ENCODE measurements at places on chromosomes 7 and 10. TPM values are rescaled to one million over a fixed set of nuclear protein-coding genes. Genes with fewer than 3 reads are reported as not detected.
A peak's percentile ranks its signal among the peaks of the same experiment; 100 is the strongest.

DNA sequence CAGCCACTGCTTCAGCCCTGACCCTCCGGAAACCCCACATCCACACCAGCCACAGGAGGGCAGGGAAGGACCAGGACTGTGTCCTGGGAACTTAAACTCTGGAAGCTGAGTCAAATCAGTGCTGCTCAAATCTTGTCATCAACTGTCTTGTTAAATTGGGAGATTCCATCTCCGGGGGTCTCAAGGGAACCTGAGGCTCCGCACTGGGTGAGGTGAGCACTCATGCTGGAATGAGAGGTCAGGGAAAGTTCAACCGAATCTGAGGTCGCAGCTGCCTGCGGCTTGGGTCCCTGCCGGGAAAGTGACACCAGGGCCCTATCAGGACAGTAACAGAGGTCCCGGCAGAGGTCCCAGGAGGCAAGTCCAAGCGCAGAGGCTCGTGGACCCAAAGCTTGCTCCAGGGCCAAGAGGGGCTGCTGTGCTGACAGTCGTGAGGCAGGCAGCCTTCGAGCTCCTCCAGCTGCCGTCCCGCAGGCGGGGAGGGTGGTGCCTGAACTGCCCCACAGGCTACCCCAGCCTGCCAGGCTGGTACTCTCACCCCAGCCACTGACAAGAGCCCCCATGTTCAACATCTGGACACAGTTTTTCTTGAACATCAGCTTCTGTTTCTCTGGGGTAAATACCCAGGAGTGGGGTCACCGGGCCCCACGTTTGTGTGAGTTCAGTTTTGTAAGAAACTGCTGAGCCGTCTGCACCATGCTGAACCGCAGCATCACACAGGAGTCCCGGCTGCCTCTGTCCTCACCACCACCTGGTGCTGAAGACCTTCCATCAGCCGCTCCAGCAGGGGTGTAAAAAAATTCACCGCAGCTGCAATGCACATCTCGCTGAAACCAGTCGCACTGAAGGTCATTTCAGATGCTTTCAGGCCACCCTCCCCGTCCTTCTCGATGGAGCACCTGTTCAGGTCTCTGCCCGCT, 101.0 kb downstream of the DIP2C start:
- peak overlapping the region; percentile 75 for H3K27ac ChIP-seq
- H3K36me3 ChIP-seq, result peaks cover 2% of the 10 kb centered on the region
- H3K27me3 ChIP-seq, result no peaks in the 10 kb centered on the region
- peaks cover 40% of the 10 kb centered on the region for H3K4me1 ChIP-seq
- no peak for DNase-seq

- no peaks in the 10 kb centered on the region for H3K36me3 ChIP-seq
- H3K4me3 ChIP-seq, result no peak overlapping the region
- DNase-seq, result no peak
- no peaks in the 10 kb centered on the region for H3K27me3 ChIP-seq
Measured at GRCh38 chr7:130091999-130092398, 21.7 kb downstream of the KLHDC10 start.

DNA sequence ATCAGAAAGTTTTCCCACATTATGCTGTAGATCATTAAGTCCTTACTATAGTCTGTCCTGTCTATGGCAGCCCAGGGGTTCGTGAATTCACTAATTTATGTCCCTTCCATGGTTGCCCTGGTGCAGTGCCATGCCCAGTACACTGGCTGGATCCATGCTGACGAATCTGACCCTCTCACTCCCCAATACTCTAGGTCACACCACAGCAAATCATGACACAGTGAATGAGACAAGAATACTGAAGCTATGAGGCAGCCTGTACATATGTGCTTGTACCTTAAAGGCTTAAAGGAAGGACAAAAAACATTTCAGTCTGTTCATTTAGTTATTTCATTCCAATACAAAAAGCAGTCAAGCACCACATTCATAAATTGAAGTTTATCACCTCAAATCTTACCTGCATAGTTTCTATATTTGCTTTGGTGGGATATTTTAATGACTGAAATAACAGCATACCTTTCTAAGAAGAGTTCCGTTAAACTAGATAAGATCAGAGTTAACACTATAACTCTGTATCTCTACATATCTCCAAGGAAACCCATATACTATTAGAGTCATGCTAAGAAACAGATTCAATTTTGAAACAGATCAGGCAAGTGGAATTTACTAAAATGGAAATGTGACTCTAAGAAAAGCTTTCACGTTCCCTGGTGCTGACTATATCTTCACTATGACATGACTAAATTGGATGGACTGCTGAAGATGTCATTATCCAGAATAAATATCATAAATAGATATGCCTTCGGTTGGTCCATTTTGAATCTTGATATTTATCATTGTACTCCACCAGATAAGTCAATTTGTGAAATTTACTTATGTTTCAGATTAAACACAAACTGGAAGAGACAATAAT, 36.7 kb downstream of the OSBPL3 start:
- no peaks in the 10 kb centered on the region for H3K36me3 ChIP-seq
- no peaks in the 10 kb centered on the region for H3K4me1 ChIP-seq
- H3K4me3 ChIP-seq, result no peak overlapping the region
- H3K27me3 ChIP-seq, result no peaks in the 10 kb centered on the region
- no peak for DNase-seq

GRCh38 chr7:30322271-30323005, 38.0 kb downstream of the ZNRF2 start:
- H3K36me3 ChIP-seq, result peaks cover 3% of the 10 kb centered on the region
- H3K27ac ChIP-seq, result peak overlapping the region; percentile 13
- peaks cover 17% of the 10 kb centered on the region for H3K4me1 ChIP-seq
- DNase-seq, result no peak
- no peak overlapping the region for H3K4me3 ChIP-seq

The PAPSS2 gene
- total RNA-seq, result 21.9 TPM

- peaks cover 14% of the 10 kb centered on the region for H3K36me3 ChIP-seq
- H3K27ac ChIP-seq, result no peak overlapping the region
- no peak for DNase-seq
- H3K27me3 ChIP-seq, result no peaks in the 10 kb centered on the region
- H3K4me3 ChIP-seq, result no peak overlapping the region
Measured at GRCh38 chr7:152086513-152086912, 61.0 kb downstream of the GALNT11 start.

GRCh38 chr7:128928882-128929788, 8.6 kb upstream of the IRF5 start:
- H3K4me3 ChIP-seq, result no peak overlapping the region
- peaks cover 24% of the 10 kb centered on the region for H3K27me3 ChIP-seq
- no peak overlapping the region for H3K27ac ChIP-seq
- H3K4me1 ChIP-seq, result no peaks in the 10 kb centered on the region
- no peak for DNase-seq

DNA sequence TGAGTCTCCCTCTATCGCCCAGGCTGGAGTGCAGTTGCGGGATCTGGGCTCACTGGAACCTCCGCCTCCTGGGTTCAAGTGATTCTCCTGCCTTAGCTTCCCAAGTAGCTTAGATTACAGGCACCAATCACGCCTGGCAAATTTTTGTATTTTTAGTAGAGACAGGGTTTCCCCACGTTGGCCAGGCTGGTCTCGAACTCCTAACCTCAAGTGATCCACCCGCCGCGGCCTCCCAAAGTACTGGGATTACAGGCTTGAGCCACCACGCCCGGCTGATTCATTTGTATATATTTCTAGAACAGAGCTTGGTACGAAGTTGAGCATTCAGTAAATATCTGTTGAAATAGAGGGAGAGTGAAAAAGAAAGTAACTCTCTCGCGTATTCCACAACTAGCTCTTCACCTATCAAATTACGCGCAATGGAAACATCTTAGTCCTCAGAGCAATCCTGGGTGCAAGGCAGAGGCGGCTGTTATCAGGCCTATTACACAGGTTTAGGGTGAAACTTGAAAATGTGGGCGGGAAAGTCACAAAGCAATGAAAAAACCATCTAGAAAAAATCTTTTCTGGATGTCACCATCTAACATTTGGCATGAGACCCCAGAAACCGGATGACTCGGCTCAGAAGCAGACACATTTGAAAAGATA, 707 bp upstream of the GHITM start:
- peaks cover 13% of the 10 kb centered on the region for H3K36me3 ChIP-seq
- peak overlapping the region; percentile 91 for H3K4me3 ChIP-seq
- peak overlapping the region; percentile 96 for H3K27ac ChIP-seq
- H3K27me3 ChIP-seq, result peaks cover 23% of the 10 kb centered on the region

DNA sequence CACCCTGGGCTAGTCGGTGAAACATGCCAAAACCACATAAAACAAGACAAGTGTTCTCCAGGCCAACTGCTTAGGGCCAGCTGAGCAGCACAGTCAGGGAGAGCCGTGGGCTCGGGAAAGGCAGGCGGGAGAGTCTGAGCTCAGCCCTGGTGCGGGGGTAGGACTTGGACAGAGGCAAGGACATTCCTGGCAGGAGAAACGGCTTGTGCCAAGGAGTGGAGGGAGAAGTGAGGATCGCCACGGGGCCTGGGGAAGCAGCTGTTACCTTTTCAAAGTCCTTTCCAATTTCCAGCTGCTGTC, 4.2 kb downstream of the ELN start:
- no peaks in the 10 kb centered on the region for H3K36me3 ChIP-seq
- H3K27ac ChIP-seq, result peak overlapping the region; percentile 74

- H3K36me3 ChIP-seq, result no peaks in the 10 kb centered on the region
- no peaks in the 10 kb centered on the region for H3K27me3 ChIP-seq
- peak overlapping the region; percentile 33 for H3K27ac ChIP-seq
- no peak overlapping the region for H3K4me3 ChIP-seq
Measured at GRCh38 chr10:114393482-114393881, 10.8 kb downstream of the AFAP1L2 start.

DNA sequence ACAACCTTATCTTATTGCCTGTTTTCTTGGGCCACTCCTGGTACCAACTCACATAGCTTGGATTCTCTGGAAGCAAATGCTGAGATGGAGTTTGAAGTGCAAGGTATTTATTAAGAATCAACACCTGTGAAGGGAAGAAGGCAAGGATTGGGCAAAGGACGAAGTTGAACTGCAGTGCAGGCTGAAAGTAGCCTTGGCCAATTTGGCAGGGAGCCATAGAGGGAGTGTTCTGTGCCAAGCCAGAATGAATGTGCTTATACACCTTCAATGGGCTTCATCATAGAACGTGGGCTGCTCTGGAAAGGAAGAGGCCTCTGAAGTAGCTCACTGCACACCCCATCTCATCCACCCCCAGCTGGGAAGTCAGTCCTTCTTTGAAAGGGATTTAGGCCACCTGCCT, 79.8 kb upstream of the IFRD1 start:
- no peaks in the 10 kb centered on the region for H3K27me3 ChIP-seq
- peaks cover 9% of the 10 kb centered on the region for H3K4me1 ChIP-seq
- no peak overlapping the region for H3K4me3 ChIP-seq
- H3K36me3 ChIP-seq, result no peaks in the 10 kb centered on the region
- no peak for DNase-seq

GRCh38 chr7:28405662-28406061, 6.7 kb upstream of the CREB5 start:
- no peaks in the 10 kb centered on the region for H3K36me3 ChIP-seq
- H3K27me3 ChIP-seq, result no peaks in the 10 kb centered on the region
- peaks cover 20% of the 10 kb centered on the region for H3K4me1 ChIP-seq
- no peak overlapping the region for H3K27ac ChIP-seq

GRCh38 chr10:49653273-49653929, 26.1 kb upstream of the C10orf53 start:
- peaks cover 14% of the 10 kb centered on the region for H3K27me3 ChIP-seq
- peaks cover 5% of the 10 kb centered on the region for H3K4me1 ChIP-seq
- peak; percentile 56 for DNase-seq
- no peaks in the 10 kb centered on the region for H3K36me3 ChIP-seq
